ENCODE measurements at places on chromosomes 5 and 9.

DNA sequence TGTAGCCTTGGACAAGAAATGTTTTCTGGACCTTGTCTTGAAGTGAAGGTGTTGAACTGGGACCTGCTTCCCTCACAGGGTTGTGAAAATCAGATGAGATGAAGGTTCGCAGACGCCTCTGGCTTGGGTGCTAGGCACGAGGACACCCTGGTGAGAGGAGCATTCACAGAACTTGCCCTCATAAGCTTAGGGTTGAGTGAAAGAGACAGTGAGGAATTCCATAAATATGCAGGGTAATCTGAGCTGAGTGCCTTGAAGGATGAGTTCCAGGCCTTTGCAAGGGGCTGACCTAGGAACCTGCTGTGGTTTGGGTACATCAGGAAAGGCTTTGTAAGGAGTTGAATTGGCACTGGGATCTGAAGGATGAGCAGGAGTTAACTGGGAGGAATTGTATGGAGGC is 75.7 kb upstream of the SAP30L start:
- DNase-seq = no peak

DNA sequence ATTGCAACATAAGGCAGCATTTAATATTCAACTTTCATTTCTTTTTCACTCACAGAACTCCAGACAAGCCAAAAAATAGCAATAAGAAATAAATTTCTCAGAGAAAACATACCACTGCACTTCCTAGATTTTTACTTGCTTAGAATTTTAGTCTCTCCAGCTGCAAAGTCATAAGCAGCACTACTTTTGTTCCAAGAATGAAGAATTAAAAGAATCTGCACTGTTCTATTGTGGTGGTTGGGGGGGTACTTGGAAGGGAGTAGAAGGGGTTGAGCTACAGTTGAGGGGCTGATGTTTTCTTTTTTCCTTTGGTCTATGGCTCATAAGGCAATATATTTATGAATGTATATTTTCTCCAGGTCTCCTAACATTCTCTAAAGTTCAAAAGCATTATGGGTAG is 144.5 kb downstream of the KIAA0825 start:
- DNase-seq = no peak

DNA sequence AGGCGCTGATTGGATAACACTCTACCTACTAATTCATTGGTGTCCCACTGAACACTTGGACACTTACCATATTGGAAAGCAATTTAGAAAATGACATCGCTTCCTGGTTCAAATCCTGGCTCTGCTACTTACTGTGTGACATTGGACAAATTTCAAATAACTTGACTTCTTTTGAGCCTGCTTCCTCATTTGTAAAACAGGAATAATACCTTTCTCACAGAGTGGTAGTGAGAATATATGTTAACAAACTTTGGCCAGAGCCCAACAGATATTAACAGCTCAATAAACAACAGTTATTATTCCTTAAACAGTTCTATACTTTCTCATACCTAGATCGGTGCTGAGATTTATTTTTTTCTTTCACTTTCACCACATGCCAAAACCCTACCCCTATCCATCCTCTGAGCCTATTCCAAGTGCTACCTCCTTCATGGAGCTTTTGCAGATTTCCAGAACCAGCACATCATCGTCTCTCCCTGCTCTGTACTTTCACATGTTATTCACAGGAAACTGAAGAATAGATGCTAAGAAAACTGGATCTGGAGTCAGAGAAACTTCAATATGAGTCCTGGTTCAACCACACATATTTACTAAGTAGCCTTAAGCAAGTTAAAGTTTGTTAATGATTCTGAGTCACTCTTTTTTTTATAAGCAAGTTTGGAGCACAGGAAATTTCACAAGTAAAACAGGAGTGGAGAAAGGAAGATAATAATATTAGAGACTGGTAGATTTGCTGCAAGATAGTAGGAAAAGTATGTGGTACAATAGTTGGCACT is 92.3 kb downstream of the STRBP start:
- DNase-seq = no peak

DNA sequence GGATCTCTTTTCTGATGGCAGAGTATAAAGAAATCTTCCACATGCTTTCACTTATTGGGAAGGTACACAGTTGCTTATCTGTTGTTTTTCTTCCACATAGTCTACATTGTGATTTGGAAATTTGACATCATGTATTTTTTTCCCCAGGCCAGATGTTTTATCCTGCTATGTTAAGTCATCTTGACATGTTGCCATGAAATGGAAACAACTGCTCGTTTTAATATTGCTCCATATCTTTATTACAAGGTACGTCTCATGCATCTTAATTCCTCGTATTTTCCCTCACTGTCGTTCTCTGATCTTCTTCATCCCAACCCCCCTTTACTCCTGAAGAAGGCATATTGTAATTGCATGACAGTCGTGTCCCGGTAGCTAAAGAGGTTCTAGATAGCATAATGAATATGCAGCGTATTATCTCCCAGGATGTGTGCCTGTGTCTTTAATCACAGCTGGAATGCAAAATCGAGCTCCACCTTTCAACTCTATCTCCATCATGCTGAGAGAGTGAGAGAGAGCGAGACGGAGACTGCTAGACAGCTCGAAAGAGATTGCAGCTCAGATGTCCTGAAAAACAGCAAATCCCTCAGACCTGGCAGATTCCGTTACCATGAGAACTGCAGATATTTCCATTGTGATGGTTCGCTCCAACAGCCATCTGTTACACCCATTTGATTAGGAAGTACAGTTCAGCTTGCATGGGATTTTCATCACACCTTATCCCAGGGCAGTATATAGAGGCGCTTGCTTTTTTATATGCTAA is 281.7 kb downstream of the TMEM38B start:
- DNase-seq = no peak

Measured in activated naive CD8-positive, alpha-beta T cell treated with anti-CD3 and anti-CD28 coated beads for 36 hours (primary cell).